ENCODE measurements at places on chromosomes 13 and 19.
A peak's percentile ranks its signal among the peaks of the same experiment; 100 is the strongest.

GRCh38 chr19:40688309-40688708 lies 2.1 kb downstream of the NUMBL start:
- no peak for DNase-seq

DNA sequence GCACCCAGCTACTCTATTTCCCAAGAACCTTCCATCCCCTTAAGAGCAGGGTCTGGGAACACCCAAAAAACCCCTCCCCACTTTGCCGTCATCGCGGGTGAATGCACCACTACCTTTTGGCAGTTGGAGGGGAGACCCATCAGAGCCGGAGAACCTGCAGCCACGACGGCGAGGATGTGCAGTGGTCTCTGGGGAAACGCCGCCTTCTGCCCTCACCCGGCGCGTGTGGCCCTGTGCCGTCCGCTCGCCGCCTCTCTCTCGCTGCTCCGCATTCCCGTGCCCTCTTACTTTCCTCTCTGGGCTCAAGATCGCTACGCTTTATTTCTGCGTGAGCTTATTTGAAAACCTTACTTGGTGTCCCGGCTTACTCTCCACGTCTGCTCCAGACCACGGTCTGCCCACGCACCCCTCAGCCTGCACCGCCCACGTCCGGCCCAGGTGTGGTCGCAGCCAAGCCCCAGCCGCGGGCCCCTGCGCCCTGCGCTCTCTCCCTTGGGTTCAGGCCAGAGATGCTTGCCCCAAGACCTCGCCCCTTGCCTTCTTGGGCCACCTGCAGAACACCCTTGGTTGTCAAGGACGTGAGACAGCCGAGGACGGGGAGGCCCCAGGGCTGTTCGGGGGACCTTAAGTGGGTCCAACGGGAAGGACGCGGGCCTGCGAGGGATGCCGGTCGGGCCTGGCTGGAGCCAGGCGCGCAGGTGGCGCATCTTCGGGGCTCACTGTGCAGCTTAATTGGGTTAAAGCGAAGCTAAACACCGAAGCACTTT lies 2.0 kb upstream of the MAB21L1 start:
- no peak for DNase-seq

GRCh38 chr13:99059498-99060075 lies 81.7 kb upstream of the DOCK9 start:
- no peak for DNase-seq

DNA sequence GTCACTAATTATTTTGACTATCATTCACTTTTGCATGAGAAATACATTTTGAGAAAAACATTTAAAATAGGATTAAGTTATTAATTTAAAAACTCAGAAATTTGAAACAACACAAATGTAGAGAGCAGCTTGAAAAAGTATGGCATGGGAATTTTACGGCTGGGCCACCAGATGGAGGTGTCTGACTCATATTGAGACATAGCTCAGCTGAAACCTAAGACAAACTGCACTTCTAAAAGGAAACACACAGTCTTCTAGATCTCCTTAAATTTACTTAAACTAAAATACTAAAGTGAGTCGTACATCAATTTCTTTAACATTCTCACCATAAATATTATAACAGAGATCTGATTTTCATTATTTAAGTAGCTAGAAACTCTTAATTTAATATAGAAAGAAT lies 41.9 kb upstream of the POSTN start:
- DNase-seq: no peak

GRCh38 chr19:36142046-36142445 lies 2.2 kb downstream of the CAPNS1 start:
- DNase-seq: no peak

DNA sequence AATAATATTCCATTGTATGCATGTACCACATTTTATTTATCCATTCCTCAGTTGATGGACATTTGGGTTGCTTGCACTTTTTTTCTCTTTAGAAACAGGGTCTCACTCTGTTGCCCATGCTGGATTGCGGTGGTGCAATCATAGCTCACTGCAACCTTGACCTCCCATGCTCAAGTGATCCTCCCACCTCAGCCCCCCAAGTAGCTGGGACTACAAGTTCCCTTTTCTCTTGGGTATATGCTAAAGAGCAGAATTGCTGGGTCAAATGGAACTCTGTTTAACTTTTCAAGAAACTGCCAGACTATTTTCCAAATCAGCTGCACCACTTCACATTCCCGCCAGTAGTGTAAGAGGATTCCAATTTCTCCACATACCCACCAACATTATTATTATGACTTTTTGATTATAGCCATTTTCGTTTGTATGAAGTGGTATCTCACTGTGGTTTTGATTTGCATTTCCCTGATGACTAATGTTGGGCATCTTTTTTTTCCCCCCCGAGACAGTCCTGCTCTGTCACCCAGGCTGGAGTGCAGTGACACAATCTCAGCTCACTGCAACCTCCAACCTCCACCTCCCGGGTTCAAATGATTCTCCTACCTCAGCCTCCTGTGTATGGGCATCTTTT lies 7.6 kb upstream of the IPO5 start:
- no peak for DNase-seq

DNA sequence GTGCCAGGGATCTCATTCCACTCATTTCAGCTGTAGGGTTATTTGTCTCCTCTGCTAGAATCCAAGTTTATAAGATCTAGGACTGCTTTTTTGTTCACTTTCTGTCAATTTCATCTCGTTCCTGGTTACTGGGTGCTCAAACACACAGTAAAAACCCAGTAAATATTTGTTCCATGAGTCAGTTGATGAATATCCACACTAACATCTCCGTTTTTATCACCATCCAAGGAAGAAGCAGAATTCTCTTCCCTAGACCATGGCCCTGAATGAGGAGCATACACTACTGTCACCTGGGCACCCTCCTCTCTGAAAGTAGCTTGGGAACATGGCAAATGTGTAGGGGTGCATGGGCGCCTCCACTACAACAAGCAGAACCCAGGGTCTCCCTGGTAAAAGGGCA lies 390.8 kb downstream of the FOXO1 start:
- no peak for DNase-seq

DNA sequence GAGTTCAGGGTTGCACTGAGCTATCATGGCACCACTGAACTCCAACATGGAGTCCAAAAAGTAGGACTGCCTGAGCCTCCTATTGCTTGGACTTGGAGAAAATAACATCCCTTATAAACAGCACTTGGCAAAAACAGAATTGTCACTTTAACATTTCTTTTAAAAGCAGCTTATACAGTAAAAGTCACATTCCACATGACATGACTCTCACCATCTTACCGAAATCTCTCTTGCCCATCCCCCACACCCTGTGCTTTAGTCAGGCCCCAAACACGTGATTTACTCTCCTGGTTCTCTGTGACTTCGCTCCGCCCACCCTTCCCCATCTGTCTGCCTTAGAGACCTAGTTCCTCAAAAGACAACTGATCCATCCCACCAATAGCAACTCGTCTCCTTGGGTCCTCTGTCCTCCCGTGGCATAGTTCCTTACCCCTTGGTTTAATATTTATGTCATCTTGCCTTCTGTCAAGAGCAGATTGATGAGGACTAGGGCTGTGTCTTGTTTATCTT lies 4.6 kb downstream of the SAFB start:
- no peak for DNase-seq

- DNase-seq: no peak
Measured at GRCh38 chr13:43232873-43233265, 209.5 kb downstream of the DNAJC15 start.

DNA sequence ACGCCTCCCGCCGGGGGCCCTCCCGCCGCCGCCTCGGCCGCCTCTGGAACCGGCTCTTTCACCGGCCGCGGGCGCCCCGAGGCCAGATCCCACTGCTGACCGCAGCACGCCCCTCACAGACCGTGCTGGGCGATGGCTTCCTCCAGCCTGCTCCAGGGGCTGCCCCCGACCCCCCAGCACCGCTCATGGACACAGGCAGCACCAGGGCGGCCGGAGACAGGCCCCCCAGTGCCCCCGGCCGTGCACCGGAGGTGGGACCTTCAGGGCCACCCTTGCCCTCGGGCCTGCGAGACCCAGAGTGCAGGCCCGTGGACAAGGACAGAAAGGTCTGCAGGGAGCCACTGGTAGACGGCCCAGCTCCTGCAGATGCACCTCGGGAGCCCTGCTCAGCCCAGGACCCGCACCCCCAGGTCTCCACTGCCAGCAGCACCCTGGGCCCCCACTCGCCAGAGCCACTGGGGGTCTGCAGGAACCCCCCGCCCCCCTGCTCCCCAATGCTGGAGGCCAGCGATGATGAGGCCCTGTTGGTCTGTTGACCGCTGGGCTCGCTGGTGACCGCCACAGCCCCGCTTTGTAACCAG lies 13.0 kb downstream of the LRP3 start:
- no peak for DNase-seq

- DNase-seq: no peak
Measured at GRCh38 chr13:110057052-110057451, 249.9 kb downstream of the COL4A1 start.

DNA sequence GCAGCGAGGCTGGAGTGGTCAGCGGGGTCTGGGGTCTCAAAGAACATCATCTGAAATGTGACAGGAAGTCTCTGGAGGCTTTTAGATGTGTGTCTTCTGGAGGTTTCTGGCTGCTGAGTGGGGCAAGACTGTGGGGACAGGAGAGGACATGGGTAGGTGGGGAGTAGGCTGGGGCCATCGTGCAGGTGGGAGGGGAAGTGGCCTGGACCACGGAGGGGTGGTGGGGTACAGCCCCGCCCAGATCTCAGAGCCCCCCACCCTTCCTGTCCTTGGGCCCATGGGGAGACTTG lies 6.2 kb downstream of the AP1M1 start:
- DNase-seq: no peak

GRCh38 chr13:48977286-48977625 lies 1.5 kb downstream of the FNDC3A start:
- DNase-seq: no peak

- no peak for DNase-seq
Measured at GRCh38 chr13:100364591-100364990, 224.0 kb downstream of the GGACT start.

DNA sequence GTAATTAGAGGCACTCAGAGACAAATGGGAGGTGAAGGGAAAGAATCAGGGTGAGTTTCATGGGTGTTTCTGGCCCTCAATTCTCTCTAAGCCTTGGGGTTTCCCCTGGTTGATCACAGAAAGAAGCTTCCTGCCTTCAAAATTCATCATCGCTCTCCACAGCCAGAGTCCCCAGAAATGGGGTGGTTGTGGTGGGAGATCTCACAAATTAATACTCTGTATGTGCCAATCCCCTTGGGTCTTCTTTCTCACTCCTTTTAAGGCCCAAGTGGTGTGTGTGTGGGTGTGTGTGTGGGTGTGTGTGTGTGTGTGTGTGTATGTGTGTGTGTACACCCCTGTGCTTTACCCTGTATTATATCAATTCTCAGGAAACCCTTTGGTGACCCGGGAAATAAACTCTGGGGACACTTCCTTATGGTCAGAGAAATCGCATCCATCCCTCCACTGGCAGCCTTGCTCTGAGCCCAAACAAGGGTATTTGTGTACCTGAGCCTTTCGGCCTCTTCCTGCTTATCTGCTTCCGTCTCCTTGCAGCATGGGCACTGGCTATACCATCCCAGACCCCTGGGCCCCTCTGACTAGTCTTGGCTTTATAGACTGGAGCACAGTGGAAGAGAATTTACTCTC lies 2.8 kb upstream of the FCGBP start:
- peak; percentile 54 for DNase-seq

DNA sequence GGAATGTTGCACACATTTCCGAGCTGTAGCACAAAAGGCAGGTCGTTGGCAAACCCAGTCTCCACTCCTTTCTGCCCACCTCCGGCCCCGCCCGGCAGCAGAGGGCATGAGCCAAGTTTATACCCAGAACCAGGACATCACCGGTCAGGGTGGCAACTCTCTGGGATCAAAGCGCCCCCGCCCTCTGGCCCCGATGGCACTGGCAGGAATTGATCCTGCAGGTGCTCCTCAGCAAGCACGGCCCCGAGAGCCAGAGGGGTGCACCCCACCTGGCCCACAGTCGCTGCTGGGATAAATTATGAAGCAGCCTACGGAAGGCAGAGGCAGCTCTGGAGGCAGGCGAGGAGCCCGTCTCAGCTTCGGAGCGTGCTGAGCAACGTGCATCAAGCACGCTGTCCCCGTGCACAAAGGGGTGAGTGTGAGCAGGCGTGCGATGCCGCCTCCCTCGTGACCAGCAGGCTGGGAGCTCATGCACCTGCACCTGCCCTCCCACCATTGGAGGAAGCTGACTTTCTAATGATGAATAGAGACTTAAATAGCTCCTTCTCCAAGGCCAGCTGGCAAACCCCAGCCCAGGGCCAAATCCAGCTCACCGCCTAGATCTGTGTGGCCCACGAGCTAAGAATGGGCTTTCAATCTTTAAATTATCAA lies 25.7 kb downstream of the SHC2 start:
- DNase-seq: no peak

DNA sequence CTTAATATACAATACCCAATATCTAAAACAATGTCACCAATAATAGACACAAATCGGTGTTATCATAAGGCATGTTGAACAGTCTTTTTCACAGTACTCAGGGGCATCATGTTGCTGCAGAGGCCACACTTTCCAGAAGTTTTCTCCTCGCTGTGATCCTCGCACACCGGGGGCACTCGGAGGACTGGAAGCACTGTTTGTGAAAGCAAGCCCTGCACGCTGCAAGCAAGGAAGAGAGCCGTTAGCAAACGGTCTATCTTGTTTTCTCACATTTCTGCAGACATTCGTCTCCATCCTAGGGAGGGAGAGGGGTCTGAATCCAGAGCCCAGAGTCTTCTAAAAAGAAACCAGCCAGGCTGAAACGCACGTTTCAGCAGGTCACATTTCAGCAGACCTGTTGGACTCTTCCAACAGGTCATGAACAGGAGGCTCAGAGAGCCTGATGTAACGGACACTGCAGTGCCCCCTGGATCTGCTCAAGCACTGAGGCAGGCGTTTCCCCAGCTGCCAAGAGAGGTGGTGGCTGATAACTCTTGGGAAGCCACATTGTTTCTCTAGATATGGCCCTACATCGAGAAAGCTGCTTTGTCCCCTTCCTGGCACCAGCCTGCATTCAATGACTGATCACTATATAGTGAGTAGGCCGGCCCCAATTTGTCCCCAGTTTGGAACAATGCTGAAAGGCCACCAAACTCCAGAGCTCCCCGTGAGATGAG lies 43.6 kb downstream of the RUBCNL start:
- DNase-seq: no peak

DNA sequence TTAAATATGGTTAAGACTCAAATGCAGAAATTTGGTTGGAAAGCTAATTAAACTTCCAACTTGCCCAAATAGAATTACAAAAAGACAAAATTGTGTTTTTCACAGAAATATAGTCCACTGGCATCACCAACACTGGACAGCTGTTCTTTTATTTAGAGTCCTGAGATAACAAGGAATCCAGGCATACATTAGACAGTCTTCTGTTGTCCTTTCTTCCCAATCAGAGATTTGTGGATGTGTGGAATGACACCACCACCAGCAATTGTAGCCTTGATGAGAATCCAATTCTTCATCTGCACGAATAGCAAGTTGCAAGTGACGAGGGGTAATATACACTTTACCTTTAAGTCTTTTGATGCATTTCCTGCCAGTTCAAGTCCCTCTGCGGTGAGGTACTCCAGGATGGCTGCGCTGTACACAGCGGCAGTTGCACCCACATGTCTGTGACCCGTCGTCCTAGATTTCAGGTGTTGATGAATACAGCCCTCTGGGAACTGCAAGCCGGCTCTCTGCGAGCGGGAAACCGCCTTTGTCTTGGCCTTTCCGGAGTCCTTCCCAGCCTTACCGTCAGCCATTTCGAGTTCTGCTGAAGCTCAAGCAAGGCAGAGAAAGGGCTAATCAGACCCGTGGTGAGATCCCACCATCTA lies 14.7 kb downstream of the UBAC2 start:
- DNase-seq: peak; percentile 84

GRCh38 chr19:49150106-49150943 lies 4.9 kb downstream of the HRC start:
- DNase-seq: peak; percentile 21
